ENCODE measurements at places on chromosomes 7 and 10. TPM values are rescaled to one million over a fixed set of nuclear protein-coding genes. Genes with fewer than 3 reads are reported as not detected.

GRCh38 chr10:124541076-124541903, 79.7 kb downstream of the LHPP start:
- no peak for DNase-seq

DNA sequence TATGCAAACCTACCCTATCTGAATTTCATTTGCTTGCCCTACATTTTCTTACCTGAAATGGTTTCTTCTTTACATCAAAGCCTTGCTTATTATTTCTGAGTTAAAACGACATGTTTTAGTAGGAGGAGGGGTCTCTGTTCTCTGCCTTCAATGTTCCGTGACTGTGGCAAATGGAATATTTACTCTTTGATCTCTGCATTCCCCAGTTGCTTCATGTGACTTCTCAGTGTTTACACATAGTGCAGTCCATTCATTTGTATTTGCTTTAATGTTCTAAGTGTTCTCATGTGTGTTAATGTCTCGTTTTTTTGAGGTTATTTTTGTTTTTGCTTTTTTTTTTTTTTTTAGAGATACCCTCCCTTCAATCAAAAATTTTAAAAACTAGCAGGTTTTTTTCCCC, 75.8 kb downstream of the GNAI1 start:
- DNase-seq: no peak

DNA sequence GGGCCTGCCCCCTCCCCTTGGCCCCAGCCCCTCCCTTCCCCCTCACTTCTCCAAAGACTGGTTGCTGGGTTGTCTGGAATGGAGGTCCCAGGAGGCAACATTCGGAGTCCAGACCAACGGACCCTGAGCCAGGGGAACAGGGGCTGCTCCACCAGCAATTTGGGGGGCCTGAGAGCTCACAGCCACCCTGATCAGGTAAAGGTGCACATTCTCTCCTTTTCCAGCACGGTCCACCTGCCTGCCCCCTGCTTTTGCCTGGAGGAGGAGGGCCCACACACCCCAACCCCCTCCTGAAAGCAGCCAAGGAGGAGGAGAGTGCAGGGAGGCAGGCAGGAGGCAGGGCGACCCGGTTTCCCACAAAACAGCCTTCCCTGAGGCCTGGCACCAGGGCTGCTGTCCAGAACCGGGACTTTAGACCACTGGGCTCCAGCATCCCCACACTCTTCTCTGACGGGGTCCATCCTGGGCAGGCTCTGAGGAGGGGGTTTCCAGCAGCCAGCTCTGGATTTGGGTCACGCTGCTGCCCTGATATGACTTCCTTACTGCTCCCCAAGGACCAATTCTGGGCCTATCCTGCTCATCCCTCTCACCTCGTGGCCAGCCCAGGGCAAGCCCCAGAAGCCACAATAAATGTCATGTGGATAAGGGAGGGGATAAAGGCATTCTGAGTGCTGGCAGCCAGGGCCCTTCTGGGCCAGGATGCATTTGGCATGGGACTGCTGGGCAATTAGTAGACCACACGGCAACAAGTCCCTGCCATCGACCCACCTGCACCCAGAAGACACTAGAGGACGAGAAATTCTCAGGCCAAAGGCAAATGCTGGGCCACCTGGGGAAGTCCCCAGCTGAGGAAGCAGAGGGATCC, 1.1 kb upstream of the CAMK2B start:
- no peak for DNase-seq

- DNase-seq: no peak
Measured at GRCh38 chr10:69962746-69963135, 89.9 kb upstream of the MACROH2A2 start.

- DNase-seq: no peak
Measured at GRCh38 chr10:22770270-22770669, 55.9 kb upstream of the PIP4K2A start.

The RARRES2 gene
- polyA plus RNA-seq: 7.0 TPM

The TEX36 gene
- polyA plus RNA-seq: not detected

The ZNF853 gene
- polyA plus RNA-seq: 5.3 TPM

All from AG04450 (cell line).